ENCODE measurements at places on chromosomes 4 and X. TPM values are rescaled to one million over a fixed set of nuclear protein-coding genes. Genes with fewer than 3 reads are reported as not detected.

Gene ANXA5
- 280 TPM for total RNA-seq

Gene S100G
- total RNA-seq: not detected

Gene MGARP
- total RNA-seq: 1.4 TPM

Gene RNF212
- 17.9 TPM for total RNA-seq

Gene BOD1L1
- total RNA-seq: 55.2 TPM

Gene DCHS2
- total RNA-seq: not detected

Gene F8A3
- total RNA-seq: not detected

Gene KCNE5
- not detected for total RNA-seq

Gene ZBTB33
- total RNA-seq: 11.1 TPM

Gene TCEAL7
- total RNA-seq: 15.1 TPM

Gene RHOXF2B
- total RNA-seq: not detected

DNA sequence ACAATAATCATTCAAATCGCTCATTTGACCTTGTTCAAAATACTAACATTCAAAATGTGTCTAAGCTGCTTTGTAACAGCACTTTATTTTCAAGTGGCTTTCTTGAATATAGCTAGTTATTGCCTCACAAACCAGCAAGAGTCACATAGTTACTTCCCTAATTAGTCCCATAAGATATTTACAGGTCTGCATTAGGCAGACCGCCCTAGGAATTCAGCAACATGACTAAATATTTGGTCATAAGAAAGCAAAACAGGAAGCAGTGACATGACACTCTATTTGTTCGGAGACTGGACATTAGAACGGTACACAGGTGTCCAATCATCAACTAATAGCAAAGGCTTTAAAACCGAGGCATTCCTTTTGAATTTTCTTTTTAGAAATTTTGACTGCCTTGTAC, 262.0 kb downstream of the COL25A1 start:
- DNase-seq: no peak

- no peak for DNase-seq
Measured at GRCh38 chr4:124943938-124944337, 231.4 kb upstream of the ANKRD50 start.

DNA sequence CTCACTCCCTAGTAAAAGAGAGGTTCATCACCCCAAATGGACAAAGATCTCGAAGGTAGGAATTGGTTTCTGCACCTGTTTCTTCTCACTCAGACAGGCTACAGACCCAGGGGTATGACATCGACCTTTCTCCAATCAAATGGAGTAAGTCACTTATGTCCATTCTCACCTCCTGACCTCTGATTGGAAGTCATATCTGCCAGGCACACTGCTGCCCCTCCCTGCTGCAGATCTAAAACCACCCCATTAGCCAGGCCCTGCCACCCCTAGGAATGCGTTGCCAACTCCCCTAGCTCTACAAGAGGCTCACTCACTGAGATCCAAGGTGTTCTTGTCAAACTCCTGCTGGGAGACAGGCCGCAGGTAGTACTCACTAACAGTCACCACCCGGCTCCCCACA, 6.8 kb downstream of the GPKOW start:
- DNase-seq: no peak

GRCh38 chrX:49838374-49838773, 9.3 kb downstream of the PAGE4 start:
- no peak for DNase-seq

DNA sequence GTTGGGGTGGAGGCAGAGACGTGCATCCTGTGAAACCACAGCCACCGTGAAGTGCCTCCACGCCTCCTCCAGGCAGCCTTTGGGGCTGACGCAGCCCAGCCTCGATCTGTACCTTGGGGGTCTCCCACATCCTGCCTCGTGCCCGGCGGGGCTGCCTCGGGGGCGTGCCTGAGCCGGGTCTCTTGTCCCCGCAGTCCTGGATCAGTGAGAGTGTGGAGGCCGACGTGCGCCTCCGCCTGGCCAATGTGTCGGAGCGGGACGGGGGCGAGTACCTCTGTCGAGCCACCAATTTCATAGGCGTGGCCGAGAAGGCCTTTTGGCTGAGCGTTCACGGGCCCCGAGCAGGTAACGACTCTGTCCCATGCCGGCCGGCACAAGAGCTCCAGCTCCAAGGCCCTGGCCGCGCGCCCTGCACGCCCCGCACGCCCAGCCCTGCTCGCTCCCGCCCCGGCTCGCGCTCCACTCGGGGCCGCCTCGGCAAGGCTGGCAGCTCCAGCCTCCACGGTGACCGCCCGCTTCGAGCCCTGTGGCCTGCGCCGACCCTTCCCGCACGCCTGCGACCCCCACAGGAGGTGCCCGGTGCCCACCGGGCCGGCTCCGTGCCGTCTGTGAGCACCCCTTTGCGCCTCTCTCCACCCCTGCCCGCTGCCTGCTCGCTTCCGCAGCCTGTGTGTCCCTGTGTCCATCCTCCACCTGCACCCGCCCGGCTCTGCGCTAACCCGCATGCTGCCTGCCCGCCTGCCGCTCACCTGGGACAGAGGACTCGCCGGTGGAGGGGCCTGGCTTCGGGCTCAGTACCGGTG, 9.8 kb downstream of the FGFR3 start:
- DNase-seq: no peak

DNA sequence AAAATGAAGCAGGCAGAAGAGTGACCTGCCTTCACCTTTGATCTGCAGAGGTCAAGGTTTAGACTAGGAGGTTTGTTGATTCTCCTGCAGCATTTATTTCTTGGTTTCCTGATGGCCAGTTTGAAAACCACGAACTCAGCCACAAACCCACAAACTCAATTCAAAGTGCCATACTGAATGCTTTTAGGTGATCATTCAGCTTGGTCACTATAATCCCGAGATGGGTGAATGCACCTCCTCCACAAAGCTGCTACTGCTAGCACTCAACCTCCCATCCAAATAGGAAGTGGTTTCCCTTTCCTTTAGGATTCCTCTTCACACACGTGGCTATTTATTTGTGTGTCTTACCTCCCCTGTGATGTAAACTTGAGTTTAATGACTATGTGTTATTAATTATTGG, 225.2 kb downstream of the MID1 start:
- DNase-seq: no peak

GRCh38 chr4:46980851-46981250, 12.5 kb downstream of the GABRA4 start:
- DNase-seq: no peak

DNA sequence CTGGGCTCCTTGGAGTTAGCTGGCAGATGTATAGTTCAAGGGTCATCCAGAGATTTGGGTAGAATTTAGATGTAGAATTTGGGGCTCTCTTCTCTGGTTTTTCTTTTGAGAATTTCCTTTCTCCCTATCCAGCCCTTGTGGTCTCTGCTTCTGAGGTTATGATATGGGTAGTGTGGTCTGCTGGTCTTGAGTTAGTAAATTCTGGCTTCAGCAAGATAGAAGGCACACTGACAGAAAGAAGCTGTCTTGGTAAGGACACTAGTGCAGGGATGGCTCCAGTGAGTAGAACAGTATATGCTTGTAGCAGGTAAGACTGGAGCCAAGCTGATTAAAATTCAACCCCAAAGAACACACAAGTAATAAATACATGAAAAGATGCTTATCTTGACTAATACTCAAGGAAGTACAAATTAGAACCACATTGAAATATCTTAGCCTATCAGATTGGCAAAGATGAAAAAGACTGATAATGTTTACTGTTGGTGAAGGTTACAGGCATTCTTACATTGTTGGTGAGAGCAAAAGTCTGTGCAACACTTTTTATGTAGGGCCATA, 2.1 kb upstream of the IL9R start:
- DNase-seq: no peak

DNA sequence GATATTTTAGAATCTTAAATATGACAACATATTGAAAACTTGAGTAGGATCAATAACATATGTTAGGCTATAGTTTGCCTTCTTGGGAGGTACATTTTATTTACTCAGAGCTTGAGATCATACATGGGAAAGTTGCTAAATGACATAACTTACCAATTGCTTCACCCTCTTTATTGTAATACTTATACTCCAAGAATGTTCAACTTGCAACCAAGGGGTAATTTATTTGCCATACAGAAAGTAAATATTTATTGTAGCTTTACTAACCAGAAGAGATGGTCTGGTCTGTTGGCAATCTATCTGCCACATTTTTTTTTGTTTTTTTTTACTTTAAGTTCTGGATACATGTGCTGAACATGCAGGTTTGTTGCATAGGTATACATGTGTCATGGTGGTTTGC, 426.6 kb downstream of the ARHGAP24 start:
- no peak for DNase-seq

- no peak for DNase-seq
Measured at GRCh38 chr4:1986578-1987210, 22.1 kb downstream of the NELFA start.

DNA sequence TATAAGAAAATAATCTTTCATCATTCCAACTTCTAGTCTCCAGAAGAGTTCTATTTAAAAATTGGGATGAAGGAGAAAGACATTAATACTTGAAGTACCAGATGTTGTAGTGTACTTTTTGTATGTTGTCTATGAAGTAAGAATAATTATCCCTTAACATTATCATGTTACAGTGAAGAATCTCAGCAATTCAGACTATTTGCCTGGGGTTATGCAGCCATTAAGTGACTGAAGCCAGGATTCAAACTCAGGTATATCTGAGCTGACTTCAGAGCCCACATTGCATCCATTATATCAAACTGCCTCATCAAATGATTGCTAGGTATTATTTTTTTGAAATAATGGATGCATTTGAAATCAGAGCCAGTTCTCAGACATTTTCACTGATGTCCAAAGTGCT, 76.1 kb upstream of the FHDC1 start:
- DNase-seq: no peak

DNA sequence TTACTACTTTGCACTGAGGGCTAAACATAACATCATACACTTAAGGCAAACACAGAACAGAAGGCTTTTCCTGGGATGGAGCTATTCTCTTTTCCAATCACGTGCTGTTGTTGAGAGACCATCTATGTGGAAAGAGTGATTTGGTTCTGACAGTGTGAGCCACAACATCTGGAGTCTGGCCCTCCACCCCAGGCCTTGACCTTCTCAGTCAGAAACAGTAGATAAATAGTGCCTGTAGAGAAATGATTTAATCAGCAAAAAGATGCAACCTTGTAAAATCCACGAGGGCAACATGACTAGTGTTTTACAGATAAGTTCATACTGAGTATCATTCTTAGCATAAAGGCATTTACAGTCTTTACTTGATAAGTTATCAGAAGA, 10.8 kb upstream of the SFRP2 start:
- no peak for DNase-seq

DNA sequence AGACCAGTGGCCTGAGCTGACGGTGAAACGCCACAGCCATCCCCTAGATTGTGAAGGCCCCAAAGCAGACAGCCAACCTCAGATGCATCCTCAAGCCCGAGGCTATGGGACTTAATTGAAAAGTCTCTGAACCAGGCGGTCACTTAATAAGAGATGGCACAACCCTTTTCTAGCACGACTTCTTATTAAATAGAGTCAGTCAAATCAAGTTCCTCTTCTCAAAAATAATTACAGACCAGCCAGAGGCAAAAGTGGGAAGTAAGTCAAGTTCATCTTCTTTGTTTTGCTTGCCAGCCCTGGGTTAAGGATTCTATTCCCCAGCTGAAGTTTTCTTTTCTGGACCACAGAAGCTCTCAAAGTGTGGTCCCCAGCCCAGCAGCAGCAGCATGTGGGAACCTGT, 9.7 kb upstream of the SH3KBP1 start:
- DNase-seq: no peak

DNA sequence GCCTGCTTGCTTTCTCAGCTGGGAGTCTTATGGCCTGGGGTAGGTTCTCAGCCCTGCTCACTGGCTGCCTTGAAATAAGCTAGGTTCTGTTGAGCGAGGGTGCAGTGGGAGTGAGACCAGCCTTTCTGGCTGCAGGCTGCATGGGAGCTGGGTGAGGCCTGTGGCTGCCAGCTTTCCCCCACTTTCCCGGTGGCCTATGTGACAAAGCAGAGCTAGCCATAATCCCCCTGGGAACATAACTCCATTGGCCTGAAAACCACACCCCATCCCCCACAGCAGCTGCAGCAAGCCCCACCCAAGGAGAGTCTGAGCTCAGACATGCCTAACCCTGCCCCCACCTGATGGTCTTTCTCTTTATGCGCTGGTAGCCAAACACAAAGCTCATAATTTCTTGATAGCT, 118.9 kb downstream of the KLHL4 start:
- no peak for DNase-seq

GRCh38 chr4:16437836-16438235, 211.6 kb upstream of the TAPT1 start:
- no peak for DNase-seq

- DNase-seq: no peak
Measured at GRCh38 chr4:25638221-25638601, 17.4 kb upstream of the SLC34A2 start.

DNA sequence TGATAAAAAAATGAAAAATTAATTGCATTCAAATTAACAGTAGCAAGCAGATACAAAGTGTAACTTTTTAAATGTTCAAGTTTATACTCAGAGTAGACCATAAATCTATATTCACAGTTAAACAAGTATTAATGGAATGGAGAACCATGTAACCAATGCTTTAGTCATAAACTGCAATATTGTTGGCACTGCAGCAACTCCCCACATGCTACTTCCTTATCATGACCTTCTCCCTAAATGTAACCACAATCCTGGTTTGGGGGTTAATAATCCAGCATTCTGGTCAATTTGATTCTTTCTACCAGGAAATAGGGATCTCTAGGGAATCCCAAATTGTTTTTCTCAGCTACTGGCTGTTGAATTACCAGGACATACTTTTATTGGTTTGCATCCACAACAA, 223.9 kb upstream of the DCAF8L1 start:
- DNase-seq: no peak

- no peak for DNase-seq
Measured at GRCh38 chr4:36322921-36323354, 41.5 kb downstream of the DTHD1 start.

DNA sequence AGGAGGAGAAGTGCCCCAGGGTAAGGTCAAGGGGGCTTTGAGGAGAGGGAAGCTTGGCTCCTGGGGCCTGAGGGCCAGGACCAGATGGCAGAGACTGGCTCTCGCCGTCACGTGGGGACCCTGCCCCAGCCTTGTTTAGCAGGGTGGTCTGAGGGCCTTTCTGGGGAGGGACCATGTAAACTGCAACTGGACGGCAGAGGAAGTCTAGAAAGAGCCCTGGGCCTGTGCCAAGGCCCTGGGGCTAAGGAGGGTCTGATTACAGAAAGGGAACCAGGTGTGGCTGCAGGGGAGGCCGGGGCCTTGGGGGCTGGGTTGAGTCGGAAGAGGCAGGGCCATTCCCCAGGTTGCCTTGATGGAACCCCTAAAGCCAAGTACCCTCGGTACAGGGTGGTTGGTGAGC, 1.8 kb upstream of the HGFAC start:
- no peak for DNase-seq

DNA sequence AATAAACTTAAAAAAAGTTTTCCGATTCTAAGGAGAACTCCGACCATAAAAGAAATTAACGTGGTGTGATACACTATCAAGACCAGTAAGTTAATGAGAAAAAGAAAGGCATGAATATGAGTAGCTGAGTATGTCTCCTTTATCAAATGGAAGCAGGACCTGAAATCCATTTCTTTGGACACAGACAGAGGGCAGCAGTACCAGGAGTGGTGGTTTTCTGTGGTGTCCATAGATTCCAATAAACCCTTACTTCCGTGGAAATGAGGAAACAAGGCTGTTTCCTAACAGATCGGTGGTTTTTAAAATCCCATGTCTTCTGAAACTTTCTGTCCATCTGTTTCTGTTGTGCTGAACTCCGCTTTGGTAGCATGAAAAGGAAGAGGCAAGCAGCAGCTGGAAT, 128.5 kb upstream of the TSPAN5 start:
- DNase-seq: no peak
